Gastroesophageal sphincter (tissue), 4 donors: ENCODE measurements at places on chromosomes 6 and 20.
A peak's percentile ranks its signal among the peaks of the same experiment; 100 is the strongest.

- no peaks in the 10 kb centered on the region for H3K27me3 ChIP-seq
- no peaks in the 10 kb centered on the region for H3K36me3 ChIP-seq
- H3K4me3 ChIP-seq, result no peak overlapping the region
- no peak overlapping the region for H3K27ac ChIP-seq
- ATAC-seq, result no peak
- no peaks in the 10 kb centered on the region for H3K4me1 ChIP-seq
Observed at GRCh38 chr6:92962846-92963245, 456.5 kb downstream of the EPHA7 start.

- peaks cover 11% of the 10 kb centered on the region for H3K4me1 ChIP-seq
- H3K4me3 ChIP-seq, result no peak overlapping the region
- H3K27ac ChIP-seq, result no peak overlapping the region
- ATAC-seq, result no peak
- H3K27me3 ChIP-seq, result no peaks in the 10 kb centered on the region
Observed at GRCh38 chr6:16648003-16648402, 113.3 kb downstream of the ATXN1 start.

- peaks cover 97% of the 10 kb centered on the region for H3K27me3 ChIP-seq
- no peaks in the 10 kb centered on the region for H3K4me1 ChIP-seq
- H3K27ac ChIP-seq, result no peak overlapping the region
- H3K36me3 ChIP-seq, result no peaks in the 10 kb centered on the region
- H3K4me3 ChIP-seq, result no peak overlapping the region
Observed at GRCh38 chr20:63029358-63030121, 22.8 kb upstream of the BHLHE23 start.

- H3K4me3 ChIP-seq, result no peak overlapping the region
- H3K27ac ChIP-seq, result peak overlapping the region; percentile 24
- ATAC-seq, result peak; percentile 61
- no peaks in the 10 kb centered on the region for H3K36me3 ChIP-seq
Observed at GRCh38 chr6:34934516-34934915, 45.5 kb downstream of the ANKS1A start.

GRCh38 chr6:15539722-15540270 lies 123.0 kb downstream of the DTNBP1 start:
- H3K4me3 ChIP-seq, result no peak overlapping the region
- H3K4me1 ChIP-seq, result no peaks in the 10 kb centered on the region
- H3K36me3 ChIP-seq, result no peaks in the 10 kb centered on the region
- no peak for ATAC-seq
- H3K27me3 ChIP-seq, result no peaks in the 10 kb centered on the region

GRCh38 chr6:40583709-40584108 lies 3.5 kb downstream of the LRFN2 start:
- H3K4me3 ChIP-seq, result no peak overlapping the region
- no peak for ATAC-seq
- H3K4me1 ChIP-seq, result no peaks in the 10 kb centered on the region
- peaks cover 58% of the 10 kb centered on the region for H3K27me3 ChIP-seq
- no peaks in the 10 kb centered on the region for H3K36me3 ChIP-seq
- no peak overlapping the region for H3K27ac ChIP-seq

DNA sequence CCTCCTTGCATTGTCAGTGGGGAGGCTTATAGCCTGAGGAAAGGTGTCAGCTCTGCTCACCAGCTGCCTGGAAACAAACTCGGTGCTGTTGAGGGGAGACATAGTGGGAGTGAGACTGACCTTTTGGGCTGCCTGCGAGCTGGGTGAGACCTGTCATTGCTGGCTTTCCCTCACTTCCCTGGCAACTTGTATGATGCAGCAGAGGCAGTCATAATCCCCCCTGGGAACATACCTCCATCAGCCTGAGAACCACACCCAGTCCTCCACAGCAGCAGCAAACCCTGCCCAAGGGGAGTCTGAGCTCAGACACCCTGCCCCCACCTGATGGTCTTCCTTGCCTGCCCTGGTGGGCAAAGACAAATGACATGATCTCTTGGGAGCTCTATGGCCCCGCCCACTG lies 521.2 kb upstream of the IMPG1 start:
- H3K4me3 ChIP-seq, result no peak overlapping the region
- no peak overlapping the region for H3K27ac ChIP-seq
- H3K4me1 ChIP-seq, result no peaks in the 10 kb centered on the region
- ATAC-seq, result no peak
- no peaks in the 10 kb centered on the region for H3K27me3 ChIP-seq

GRCh38 chr6:157491571-157492232 lies 110.7 kb downstream of the ZDHHC14 start:
- no peaks in the 10 kb centered on the region for H3K4me1 ChIP-seq
- H3K27ac ChIP-seq, result no peak overlapping the region
- H3K27me3 ChIP-seq, result no peaks in the 10 kb centered on the region
- no peak overlapping the region for H3K4me3 ChIP-seq
- no peak for ATAC-seq
- H3K36me3 ChIP-seq, result no peaks in the 10 kb centered on the region

DNA sequence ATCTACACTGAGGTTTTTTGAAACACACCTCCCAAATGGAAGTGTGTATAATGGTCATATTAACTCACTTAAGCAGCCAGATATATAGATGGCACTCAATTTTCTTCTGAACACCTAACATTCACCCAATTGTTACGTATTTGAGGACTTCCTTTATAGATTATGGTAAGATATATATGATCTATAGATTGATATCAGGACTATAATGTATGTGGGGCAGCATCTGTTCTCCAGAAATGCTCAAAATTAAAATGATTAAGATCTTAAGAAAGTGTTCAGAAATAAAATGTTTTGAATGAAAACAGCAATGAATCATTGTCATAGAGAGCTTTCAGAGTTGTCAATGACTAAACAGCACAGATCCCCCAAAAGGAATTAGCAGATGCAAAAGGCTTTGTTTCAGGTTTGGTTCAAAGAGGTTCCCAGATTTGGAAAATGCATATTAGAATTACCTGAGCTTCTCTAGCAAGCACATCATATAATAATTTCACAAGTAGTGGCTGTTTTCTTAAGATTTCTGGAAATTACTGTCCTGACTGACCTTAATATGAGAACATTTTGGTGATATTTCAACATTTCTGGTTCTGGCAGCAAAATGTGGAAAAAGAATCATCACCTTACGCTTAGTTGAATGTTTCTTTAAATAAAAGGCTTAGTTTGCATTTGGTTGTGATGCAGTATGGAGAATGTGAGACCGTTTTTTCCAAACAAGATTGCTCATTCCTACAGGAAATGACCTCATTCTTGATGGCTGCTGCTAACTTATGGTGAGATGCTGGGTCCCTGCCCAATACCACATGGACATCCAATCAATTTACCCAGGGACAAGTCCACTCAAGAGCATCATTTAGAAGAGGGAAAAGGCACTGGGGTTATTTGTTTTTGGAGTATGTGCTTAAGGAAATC lies 31.5 kb downstream of the TRAF3IP2 start:
- no peaks in the 10 kb centered on the region for H3K27me3 ChIP-seq
- H3K27ac ChIP-seq, result peak overlapping the region; percentile 73
- no peak overlapping the region for H3K4me3 ChIP-seq
- H3K36me3 ChIP-seq, result peaks cover 56% of the 10 kb centered on the region

DNA sequence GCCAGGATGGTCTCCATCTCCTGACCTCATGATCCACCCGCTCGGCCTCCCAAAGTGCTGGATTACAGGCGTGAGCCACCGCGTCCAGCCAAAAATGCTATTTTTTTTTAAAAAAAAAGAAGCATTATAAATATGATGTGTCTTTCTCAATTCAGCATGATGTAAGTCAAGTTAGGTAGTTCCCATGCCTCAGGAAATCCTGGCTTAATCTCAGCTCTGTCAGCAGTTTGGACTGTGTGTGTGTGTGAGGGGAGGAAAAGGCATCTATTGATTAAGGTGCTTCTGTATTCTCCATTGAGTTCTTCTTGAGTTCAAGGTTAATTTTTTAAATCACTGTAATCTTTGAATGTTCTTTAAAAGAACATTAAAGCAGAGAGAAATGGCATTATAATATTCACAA lies 51.5 kb downstream of the GMDS start:
- ATAC-seq, result no peak
- H3K27me3 ChIP-seq, result no peaks in the 10 kb centered on the region

GRCh38 chr6:3733321-3733925 lies 18.1 kb downstream of the PXDC1 start:
- H3K27me3 ChIP-seq, result no peaks in the 10 kb centered on the region
- peak overlapping the region; percentile 1 for H3K27ac ChIP-seq
- ATAC-seq, result no peak
- H3K4me3 ChIP-seq, result no peak overlapping the region
- peaks cover 65% of the 10 kb centered on the region for H3K4me1 ChIP-seq
- H3K36me3 ChIP-seq, result no peaks in the 10 kb centered on the region

GRCh38 chr6:55266896-55267295 lies 60.4 kb upstream of the GFRAL start:
- H3K27ac ChIP-seq, result no peak overlapping the region
- ATAC-seq, result no peak
- no peaks in the 10 kb centered on the region for H3K36me3 ChIP-seq
- H3K4me1 ChIP-seq, result no peaks in the 10 kb centered on the region
- no peak overlapping the region for H3K4me3 ChIP-seq

GRCh38 chr20:16049529-16050093 lies 523.6 kb downstream of the KIF16B start:
- no peak for ATAC-seq
- H3K4me3 ChIP-seq, result no peak overlapping the region
- no peak overlapping the region for H3K27ac ChIP-seq
- H3K36me3 ChIP-seq, result no peaks in the 10 kb centered on the region
- H3K27me3 ChIP-seq, result no peaks in the 10 kb centered on the region
- H3K4me1 ChIP-seq, result no peaks in the 10 kb centered on the region

GRCh38 chr6:123570813-123571684 lies 65.7 kb downstream of the TRDN start:
- no peak overlapping the region for H3K27ac ChIP-seq
- no peak overlapping the region for H3K4me3 ChIP-seq
- H3K27me3 ChIP-seq, result no peaks in the 10 kb centered on the region
- no peaks in the 10 kb centered on the region for H3K36me3 ChIP-seq
- no peak for ATAC-seq
- no peaks in the 10 kb centered on the region for H3K4me1 ChIP-seq

DNA sequence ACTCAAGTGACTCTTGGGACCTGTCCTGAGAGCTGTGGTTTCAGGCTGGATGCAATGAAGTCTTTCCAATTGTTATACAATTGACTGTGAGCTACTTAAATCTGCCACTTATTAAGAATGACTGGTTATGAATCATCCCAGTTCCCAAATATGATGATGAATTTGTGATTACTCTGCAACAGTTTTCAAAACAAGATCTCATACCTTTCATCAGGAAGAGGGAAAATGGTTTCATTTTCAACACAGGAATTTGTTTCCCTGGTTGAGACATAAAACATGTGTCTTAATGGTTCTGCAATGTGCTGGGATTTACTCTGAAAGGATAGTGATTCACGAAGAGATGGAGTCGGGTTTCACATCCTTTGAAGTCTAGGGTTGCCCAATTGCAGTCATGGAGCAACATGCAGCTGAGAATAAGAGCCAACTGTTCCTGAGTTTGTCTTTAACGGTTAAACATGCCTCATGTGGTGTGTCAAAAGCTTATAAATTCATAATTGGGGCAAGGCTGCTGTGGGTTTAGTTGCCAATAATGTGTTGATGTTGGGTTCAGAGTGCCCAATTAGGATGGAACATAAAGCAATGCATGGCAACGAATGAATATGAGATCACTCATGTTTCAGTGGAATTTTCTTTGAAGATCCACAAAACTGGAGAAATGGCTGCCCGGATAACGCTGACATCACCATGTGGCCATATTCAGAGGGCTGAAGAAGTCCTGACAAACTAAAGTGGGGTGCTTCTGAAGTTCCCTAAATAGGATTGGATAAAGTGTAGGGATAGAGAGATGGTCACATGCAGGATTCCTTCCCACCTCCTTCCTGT lies 41.0 kb downstream of the CYP24A1 start:
- H3K4me3 ChIP-seq, result no peak overlapping the region
- no peaks in the 10 kb centered on the region for H3K36me3 ChIP-seq
- peak overlapping the region; percentile 23 for H3K27ac ChIP-seq
- peak; percentile 92 for ATAC-seq
- peaks cover 30% of the 10 kb centered on the region for H3K27me3 ChIP-seq

- ATAC-seq, result no peak
- H3K4me3 ChIP-seq, result peak overlapping the region; percentile 40
- no peaks in the 10 kb centered on the region for H3K36me3 ChIP-seq
- no peak overlapping the region for H3K27ac ChIP-seq
Observed at GRCh38 chr20:2557873-2558580, 21.7 kb downstream of the TMC2 start.

DNA sequence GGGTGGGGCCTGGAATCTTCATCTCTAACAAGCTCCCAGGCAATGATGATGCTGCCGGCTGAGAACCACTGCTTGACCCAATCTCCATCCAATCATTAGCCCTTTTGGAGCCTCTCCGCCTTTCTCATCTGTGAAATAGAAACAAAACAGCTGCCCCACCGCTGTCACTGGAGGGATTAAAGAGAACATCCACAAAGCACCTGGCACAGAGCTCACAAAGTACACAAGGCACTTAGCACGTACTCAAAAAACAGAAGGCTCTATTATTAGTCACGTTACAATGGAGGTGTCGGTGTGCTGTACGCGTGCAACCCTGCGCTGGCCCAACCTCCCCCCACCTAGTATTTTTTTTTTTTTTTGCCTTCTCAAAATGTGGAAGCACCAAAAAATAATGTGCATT lies 213.5 kb upstream of the ARID1B start:
- ATAC-seq, result peak; percentile 51
- peak overlapping the region; percentile 23 for H3K27ac ChIP-seq
- H3K4me1 ChIP-seq, result no peaks in the 10 kb centered on the region
- no peak overlapping the region for H3K4me3 ChIP-seq
- H3K36me3 ChIP-seq, result no peaks in the 10 kb centered on the region
- H3K27me3 ChIP-seq, result no peaks in the 10 kb centered on the region

DNA sequence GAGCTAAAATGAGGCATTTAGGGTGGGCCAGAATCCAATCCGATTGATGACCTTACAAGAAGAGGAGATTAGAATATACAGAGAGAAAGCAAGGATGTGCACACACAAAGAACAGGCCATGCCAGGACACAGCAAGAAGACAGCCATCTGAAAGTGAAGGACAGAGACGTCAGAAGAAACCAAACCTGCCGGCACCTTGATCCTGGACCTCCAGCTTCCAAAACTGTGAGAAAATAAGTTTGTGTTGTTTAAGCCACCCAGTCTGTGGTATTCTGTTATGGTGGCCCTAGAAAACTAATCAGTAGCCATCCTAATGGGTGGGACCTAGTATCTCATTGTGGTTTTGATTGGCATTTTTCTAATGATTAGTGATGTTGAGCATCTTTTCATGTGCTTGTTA lies 39.7 kb upstream of the ME1 start:
- H3K4me3 ChIP-seq, result no peak overlapping the region
- H3K27me3 ChIP-seq, result no peaks in the 10 kb centered on the region
- no peak overlapping the region for H3K27ac ChIP-seq
- H3K36me3 ChIP-seq, result no peaks in the 10 kb centered on the region
- ATAC-seq, result no peak
